ENCODE measurements at places on chromosomes 6 and 20. TPM values are rescaled to one million over a fixed set of nuclear protein-coding genes. Genes with fewer than 3 reads are reported as not detected.

- no peak for DNase-seq
Measured at GRCh38 chr6:54291146-54291545, 17.1 kb upstream of the TINAG start.

The CDH4 gene
- 1.1 TPM for total RNA-seq

The POLR1C gene
- total RNA-seq = 21.8 TPM

- DNase-seq = no peak
Measured at GRCh38 chr6:34378470-34378869, 14.0 kb downstream of the NUDT3 start.

GRCh38 chr20:51667002-51667408 lies 101.2 kb downstream of the ATP9A start:
- DNase-seq = no peak

- no peak for DNase-seq
Measured at GRCh38 chr6:109595998-109596397, 95.0 kb downstream of the AK9 start.

DNA sequence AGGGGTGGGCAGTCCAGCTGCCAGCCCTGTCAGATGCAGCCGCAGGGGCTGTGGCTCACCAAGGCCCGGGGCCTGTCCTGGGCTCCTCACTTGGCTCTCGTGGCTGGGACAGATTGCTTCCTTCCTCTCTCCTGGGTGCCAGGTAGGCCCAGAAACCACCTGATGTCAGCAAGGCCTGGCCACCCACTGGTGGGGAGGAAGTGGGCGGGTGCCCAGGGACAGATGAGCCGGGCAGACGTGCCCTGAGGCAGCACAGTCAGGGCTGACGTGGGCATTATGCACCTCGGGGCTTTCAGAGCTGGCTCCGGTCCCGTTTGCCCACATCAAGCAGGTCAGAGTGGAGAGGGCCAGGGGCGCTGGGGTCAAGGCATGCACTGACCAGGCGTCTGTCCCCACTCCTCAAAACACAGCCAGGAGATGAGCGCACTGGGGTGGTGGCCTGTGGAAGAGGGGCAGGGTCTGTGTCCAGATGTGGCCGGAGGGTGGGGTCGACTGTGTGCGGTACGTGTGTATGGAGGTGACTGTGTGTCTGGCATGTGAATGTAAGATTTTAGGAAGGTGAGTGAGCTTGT lies 133.2 kb upstream of the PTPN1 start:
- DNase-seq = no peak

The MCHR2 gene
- total RNA-seq = not detected

GRCh38 chr6:150620763-150621162 lies 21.1 kb downstream of the PLEKHG1 start:
- no peak for DNase-seq

The PRL gene
- not detected for total RNA-seq

GRCh38 chr20:32829311-32830005 lies 9.7 kb downstream of the MAPRE1 start:
- DNase-seq = peak; percentile 57

The TNNC2 gene
- total RNA-seq = 2,441 TPM

The HUS1B gene
- total RNA-seq = 0.92 TPM

DNA sequence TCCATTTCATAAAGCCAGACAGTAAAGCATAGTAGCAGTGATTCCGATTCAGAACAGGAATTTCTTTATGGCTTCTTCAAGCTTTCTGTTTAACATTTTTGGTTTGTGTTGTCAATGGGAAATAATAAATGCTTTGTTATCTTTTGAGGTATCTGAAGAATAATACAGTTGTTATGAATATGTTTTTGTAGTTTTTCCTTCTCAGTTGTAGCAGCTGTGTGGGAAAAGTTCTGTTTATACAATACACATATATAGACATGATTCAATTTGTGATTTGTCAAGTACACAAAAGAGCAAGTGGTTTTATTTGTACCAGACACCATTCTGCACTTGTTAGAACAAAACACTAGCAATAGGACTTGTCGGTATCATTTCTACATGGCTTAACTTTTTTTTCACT lies 96.6 kb downstream of the CDYL start:
- no peak for DNase-seq

The DNAH8 gene
- 3.0 TPM for total RNA-seq

GRCh38 chr6:148200781-148201180 lies 141.9 kb upstream of the SASH1 start:
- no peak for DNase-seq

The TNXB gene
- total RNA-seq = 214 TPM

Data from tongue (tissue), 3 donors.